T-cell (primary cell): ENCODE measurements at places on chromosomes 13 and 19. TPM values are rescaled to one million over a fixed set of nuclear protein-coding genes. Genes with fewer than 3 reads are reported as not detected.
A peak's percentile ranks its signal among the peaks of the same experiment; 100 is the strongest.

GRCh38 chr19:39818626-39819097 lies 15.3 kb downstream of the DYRK1B start:
- H3K27me3 ChIP-seq: no peaks in the 10 kb centered on the region
- DNase-seq: no peak
- peaks cover 3% of the 10 kb centered on the region for H3K36me3 ChIP-seq
- no peak overlapping the region for H3K27ac ChIP-seq
- no peak overlapping the region for H3K4me3 ChIP-seq
- peaks cover 8% of the 10 kb centered on the region for H3K4me1 ChIP-seq

The COG3 gene
- 41.4 TPM for total RNA-seq

The GRIN2D gene
- 0.13 TPM for total RNA-seq

- DNase-seq: no peak
- no peaks in the 10 kb centered on the region for H3K36me3 ChIP-seq
- no peak overlapping the region for H3K27ac ChIP-seq
- H3K27me3 ChIP-seq: peaks cover 6% of the 10 kb centered on the region
- H3K4me3 ChIP-seq: no peak overlapping the region
Observed at GRCh38 chr13:77928909-77929308, 10.3 kb upstream of the EDNRB start.

DNA sequence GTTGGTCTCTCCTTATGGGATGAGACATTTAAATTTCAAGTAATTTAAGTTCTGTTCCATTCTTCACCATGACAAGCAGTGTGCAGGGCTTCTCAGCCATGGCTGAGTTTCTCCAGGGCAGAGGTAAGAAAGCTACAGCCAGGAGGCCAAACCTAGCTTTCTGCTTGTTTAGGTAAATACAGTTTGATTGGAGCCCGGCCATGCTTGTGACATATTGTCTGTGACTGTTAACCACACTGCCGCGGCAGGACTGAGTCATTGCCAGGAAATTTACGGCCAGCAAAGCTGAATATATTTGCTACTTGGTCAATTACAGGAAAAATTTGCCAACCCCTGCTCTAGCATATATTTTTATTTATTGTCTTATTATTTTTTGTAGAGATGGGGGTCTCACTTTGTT lies 10.7 kb downstream of the NLRP8 start:
- H3K4me1 ChIP-seq: no peaks in the 10 kb centered on the region
- no peaks in the 10 kb centered on the region for H3K27me3 ChIP-seq
- H3K36me3 ChIP-seq: no peaks in the 10 kb centered on the region
- DNase-seq: no peak
- no peak overlapping the region for H3K4me3 ChIP-seq

- no peak for DNase-seq
- H3K4me3 ChIP-seq: no peak overlapping the region
- H3K27me3 ChIP-seq: no peaks in the 10 kb centered on the region
- H3K4me1 ChIP-seq: peaks cover 4% of the 10 kb centered on the region
Observed at GRCh38 chr19:1570836-1571235, 2.7 kb upstream of the MEX3D start.

DNA sequence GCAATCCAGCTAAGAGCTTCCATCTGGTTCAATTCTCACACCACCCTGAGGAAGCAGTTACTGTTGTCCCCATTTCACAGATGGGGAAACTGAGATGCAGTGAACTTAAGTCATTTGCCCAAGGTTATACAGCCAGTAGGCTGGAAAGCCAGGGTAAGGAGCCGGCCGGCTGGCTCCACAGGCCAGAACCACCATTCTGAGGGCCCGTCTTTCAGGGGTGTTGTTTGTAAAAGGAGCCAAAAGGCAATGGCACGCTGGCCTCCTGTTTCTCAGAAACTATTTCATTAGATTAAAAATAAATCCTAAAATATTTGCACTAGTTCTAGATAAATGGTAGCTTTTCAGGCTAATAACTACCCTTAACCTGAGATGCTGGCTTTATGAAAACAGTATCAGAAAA lies 114.9 kb downstream of the CRYL1 start:
- peaks cover 16% of the 10 kb centered on the region for H3K4me1 ChIP-seq
- H3K4me3 ChIP-seq: no peak overlapping the region
- no peaks in the 10 kb centered on the region for H3K36me3 ChIP-seq
- no peak overlapping the region for H3K27ac ChIP-seq

The MYO9B gene
- total RNA-seq: 202 TPM

DNA sequence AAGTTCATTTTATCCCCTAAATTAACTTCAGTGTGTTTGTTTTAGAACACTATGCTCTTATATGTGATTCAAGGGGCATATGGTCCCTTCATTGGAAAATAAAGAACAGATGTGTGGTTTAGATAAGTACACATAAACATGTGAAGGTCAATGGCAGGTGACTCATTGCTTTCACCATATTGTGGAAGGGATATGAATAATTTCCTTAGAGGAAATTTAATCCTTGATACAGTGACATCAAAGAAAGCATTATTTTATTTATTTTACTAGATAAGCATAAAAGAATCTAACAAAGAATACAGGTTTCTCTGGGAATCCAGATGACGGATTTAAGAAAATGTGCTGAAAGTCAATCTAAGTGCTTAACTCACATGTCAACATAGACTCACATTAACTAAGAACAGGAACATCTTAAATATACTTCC lies 373.5 kb downstream of the KCTD12 start:
- no peaks in the 10 kb centered on the region for H3K27me3 ChIP-seq
- H3K27ac ChIP-seq: no peak overlapping the region
- no peaks in the 10 kb centered on the region for H3K4me1 ChIP-seq

DNA sequence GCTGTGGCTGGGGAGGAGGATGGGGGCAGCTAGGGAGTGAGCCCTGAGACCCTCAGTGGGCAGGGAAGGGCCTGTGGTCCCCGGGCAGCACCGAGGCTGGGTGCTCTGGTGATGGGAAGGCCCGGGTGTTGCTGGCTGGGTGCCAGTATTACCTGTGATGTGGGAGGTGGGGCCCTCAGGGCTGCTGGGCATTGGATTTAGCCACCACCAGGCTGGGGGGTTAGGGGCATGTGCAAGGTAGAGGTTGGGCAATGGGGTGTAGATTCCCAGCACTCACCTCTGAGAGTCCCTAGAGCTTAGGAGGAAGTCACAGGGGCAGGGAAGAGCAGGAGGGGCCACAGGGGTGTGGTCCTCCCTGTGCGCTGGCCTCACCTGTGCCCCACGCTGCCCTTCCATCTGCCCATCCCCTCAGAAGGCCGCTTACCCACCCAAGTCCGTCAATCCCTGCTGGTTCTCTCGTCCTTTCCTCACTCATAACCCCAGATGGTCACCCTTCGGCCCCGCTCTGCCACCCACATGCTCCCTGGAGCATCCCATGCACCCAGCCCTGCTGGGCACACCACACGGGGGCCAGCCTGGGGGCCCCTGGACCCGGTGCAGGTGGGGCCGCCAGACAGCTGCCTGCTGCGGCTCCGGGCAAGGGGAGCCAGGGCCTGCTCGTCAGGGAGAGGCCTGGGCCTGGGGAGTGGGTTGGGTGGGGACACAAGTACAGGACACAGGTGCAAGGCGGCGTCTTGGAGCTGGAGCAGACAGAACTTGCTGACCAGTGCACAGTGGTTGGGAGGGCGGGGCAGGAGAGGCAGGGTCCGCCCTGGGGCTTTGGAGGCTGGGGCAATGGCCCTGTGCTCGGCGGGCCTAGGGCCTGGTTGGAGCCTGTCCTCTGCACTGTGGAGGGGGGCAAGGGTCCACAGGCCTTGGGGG lies 12.5 kb downstream of the EPN1 start:
- H3K27me3 ChIP-seq: no peaks in the 10 kb centered on the region
- H3K36me3 ChIP-seq: peaks cover 73% of the 10 kb centered on the region
- no peak overlapping the region for H3K27ac ChIP-seq
- peaks cover 21% of the 10 kb centered on the region for H3K4me1 ChIP-seq

- no peak overlapping the region for H3K27ac ChIP-seq
- H3K4me3 ChIP-seq: no peak overlapping the region
- DNase-seq: no peak
- no peaks in the 10 kb centered on the region for H3K4me1 ChIP-seq
- H3K27me3 ChIP-seq: no peaks in the 10 kb centered on the region
- no peaks in the 10 kb centered on the region for H3K36me3 ChIP-seq
Observed at GRCh38 chr13:39580881-39581575, 22.0 kb downstream of the LHFPL6 start.

DNA sequence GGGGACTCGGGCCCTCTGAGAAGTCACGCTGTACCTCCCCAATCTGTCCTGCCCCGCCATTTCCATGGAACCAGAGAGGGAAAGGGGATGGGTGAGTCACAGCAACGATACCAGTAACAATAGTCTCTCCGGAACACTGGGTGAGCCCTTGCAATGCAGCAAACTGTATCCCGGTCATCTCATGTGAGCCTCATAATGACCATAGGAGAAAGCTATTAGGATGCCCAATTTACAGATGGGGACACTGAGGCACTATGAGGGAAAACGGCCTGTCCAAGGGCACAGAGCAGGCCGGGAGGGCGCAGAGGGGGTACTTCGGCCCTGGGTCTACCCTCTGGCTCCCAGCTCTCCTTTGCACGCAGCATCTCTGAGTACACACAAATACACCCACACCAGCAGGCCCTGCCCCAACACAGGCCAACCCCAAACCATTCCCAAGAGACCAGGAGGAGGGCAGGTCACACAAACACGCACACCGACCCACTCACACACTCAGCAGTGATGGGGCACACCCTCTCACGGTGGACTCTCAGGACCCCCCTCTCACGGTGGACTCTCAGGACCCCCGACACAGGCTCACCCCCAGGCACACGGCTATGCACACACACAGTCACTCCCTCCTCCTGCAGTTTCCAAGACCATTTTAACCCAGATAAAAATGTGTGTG lies 18.2 kb downstream of the LRRC4B start:
- no peaks in the 10 kb centered on the region for H3K36me3 ChIP-seq
- no peaks in the 10 kb centered on the region for H3K27me3 ChIP-seq
- no peak overlapping the region for H3K27ac ChIP-seq
- DNase-seq: no peak
- no peaks in the 10 kb centered on the region for H3K4me1 ChIP-seq

DNA sequence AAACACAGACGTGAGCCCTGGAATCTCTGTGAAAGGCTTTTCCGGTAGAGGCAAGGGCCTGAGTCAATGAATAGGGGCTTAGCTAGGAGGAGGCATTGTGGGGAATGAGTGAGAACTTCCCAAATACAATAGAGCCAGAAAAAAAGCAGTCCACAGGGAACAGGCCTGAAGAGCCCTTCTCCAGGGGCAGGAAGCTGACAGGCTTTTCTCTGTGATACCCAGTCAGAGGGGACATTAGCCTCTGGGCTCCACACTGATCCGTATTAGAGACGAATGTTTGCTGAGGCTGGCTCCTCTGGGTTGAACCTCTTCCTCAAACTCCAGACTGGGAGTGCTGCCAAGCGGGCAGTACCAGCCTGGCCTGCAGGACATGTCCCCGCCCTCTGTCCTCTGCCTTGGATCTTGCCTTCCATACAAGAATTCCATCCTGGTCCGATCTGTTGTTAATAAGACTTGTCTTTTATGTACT lies 2.3 kb downstream of the DHRS12 start:
- H3K36me3 ChIP-seq: no peaks in the 10 kb centered on the region
- no peak overlapping the region for H3K4me3 ChIP-seq
- H3K4me1 ChIP-seq: peaks cover 46% of the 10 kb centered on the region
- peak overlapping the region; percentile 100 for H3K27ac ChIP-seq

DNA sequence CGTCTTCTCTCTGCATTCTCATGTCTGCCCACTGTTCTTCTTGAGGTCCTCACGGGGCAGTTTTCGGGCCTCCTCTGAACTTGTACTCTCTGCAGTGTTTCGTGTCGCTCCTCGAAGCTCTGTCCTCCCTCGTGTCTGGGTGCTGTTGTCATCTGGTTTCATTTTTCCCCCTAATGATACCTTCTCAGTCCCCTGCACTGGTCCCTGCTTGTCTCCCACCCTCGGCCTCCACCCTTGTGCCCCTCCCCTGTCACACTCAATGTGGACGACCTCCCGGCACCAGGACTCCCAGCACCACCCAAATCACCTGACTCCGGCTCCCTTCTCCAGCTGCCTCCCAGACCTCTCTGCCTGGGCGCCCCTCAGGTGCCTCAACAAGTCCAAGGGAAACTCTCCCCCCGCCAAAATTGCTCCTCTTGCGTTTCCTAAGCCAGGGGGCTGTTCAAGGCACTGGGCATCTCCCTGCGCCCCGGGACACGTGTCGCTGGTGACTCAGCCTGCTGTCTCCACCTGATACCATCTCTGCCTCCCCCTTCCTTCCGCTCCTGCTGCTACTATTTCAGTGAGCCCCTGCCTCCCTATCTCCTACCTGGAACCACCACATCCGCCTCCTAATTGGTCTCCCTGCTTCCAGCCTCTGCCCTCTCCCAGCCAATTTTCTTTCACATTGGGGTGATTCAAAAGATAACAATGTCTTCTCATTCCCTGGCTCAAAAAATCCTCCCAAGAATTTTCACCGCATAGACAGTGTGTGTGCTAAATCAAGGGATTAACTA lies 49.5 kb downstream of the RFX2 start:
- DNase-seq: no peak
- H3K4me1 ChIP-seq: peaks cover 45% of the 10 kb centered on the region
- peak overlapping the region; percentile 10 for H3K4me3 ChIP-seq
- H3K36me3 ChIP-seq: no peaks in the 10 kb centered on the region
- H3K27ac ChIP-seq: no peak overlapping the region
- H3K27me3 ChIP-seq: peaks cover 30% of the 10 kb centered on the region

The ZNF28 gene
- total RNA-seq: 18.0 TPM

The ADGRE3 gene
- total RNA-seq: not detected

DNA sequence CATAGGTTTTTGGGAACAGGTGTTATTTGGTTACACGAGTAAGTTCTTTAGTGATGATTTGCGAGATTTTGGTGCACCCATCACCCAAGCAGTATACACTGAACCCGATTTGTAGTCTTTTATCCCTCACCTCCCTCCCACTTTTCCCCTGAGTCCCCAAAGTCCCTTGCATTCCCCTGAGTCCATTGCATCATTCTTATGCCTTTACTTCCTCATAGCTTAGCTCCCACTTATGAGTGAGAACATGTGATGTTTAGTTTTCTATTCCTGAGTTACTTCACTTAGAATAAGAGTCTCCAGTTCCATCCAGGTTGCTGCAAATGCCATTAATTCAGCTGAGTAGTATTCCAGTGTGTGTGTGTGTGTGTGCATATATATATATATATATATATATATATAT lies 97.2 kb upstream of the EDNRB start:
- no peak for DNase-seq
- H3K27me3 ChIP-seq: peaks cover 3% of the 10 kb centered on the region
- H3K27ac ChIP-seq: no peak overlapping the region
- no peaks in the 10 kb centered on the region for H3K4me1 ChIP-seq
- no peak overlapping the region for H3K4me3 ChIP-seq
- H3K36me3 ChIP-seq: no peaks in the 10 kb centered on the region
